Activated naive CD4-positive, alpha-beta T cell (primary cell): ENCODE measurements at places on chromosomes 6 and 20.
A peak's percentile ranks its signal among the peaks of the same experiment; 100 is the strongest.

DNA sequence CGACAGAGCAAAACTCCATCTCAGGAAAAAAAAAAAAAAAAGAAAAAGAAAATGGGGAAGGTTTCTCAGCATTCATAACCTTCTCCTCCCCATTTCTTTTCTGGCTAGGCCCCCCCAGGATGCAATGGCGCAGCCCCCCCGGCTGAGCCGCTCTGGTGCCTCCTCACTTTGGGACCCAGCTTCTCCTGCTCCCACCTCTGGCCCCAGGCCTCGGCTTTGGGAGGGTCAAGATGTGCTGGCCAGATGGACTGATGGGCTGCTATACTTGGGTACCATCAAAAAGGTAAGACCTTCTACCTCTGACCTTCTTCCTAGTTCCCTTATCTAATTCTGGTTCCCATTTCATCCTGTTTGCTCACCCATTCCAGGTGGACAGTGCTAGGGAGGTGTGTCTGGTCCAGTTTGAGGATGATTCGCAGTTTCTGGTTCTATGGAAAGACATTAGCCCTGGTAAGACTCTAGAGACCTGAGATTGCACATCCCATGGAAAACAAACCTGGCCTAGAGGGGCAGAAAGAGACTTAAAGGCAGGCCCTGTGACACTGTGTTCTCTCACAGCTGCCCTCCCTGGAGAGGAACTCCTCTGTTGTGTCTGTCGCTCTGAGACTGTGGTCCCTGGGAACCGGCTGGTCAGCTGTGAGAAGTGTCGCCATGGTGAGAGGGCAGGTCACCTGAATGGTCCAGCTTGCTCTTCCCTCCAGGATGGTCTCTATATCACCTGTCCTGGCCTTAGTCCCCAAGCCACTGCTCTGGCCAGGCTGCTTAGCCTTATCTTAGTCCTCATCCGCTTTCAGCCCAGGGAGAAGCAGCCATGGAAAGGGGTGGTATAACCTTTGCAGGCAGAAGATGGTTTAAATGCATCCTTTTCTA lies 1.6 kb downstream of the PHF1 start:
- no peak for DNase-seq

- DNase-seq: no peak
Measured at GRCh38 chr6:80566361-80566760, 459.9 kb downstream of the BCKDHB start.

DNA sequence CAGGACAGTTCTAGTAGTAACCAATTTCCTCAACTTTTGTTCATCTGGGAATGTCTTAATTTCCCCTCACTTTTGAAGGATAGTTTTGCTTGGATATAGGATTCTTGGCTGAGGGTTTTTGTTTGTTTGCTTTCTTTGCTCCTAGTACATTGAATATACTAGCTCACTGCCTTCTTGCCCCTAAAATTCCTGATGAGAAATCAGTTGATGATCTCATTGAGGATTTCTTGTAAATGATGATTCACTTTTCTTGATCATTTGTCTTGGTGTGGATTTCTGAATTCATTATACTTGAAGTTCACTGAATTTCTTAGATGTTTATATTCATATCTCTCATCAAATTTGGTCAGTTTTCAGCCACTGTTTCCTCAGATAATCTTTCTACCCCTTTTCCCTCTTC lies 49.1 kb upstream of the PRDM1 start:
- DNase-seq: no peak

DNA sequence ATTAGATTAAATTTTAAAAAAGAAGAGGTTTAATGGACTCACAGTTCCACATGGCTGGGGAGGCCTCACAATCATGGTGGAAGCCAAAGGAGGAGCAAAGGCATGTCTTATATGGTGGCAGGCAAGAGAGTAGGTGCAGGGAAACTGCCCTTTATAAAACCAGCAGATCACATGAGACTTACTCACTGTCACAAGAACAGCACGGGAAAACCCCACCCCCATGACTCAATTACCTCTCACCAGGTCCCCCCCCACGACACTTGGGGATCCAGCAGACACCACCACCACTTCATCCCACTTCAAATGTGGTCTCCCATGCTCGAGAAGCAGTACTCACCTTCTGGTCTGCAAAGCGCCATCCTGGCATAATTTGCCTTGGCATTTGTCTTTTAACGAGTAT lies 24.6 kb downstream of the MTFR2 start:
- no peak for DNase-seq

DNA sequence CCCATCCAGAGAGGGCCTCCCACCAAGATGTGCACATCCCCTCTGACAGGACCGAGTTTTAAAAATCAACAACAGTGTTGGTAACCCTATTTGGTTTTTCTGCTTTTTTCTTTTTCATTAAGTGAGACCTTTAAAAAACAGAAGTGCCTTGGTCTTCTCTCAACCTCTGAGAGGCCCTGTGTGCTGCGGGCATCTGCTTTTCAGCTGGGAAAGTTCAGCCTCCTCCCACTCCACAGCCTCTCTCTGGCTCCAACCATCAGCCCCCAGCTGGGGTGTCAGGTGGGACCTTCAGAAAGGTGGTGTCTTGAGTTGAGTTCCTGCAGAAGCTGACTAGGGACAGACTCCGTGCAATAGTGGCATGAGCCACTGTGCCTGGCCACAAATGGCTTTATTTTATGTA lies 64.6 kb upstream of the ZMYND8 start:
- no peak for DNase-seq

DNA sequence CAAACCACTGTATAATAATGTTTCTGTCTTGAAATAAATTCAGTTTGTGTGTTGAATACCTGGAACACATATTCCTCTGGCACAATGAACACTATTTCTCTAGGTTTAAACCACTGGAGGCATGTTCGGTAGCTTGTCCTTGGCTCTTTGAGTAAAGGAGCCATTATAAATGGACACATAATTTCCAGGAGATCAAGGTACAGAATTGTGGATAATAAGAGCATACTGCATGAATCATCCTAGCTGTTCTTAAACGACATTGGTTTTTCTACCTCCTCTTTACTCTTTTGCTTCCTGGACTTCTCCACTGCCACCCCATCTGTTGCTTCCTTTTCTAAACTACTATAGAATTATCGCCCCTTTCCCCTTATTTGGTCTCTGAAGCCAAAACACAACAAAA lies 1.2 kb downstream of the CENPW start:
- DNase-seq: no peak

DNA sequence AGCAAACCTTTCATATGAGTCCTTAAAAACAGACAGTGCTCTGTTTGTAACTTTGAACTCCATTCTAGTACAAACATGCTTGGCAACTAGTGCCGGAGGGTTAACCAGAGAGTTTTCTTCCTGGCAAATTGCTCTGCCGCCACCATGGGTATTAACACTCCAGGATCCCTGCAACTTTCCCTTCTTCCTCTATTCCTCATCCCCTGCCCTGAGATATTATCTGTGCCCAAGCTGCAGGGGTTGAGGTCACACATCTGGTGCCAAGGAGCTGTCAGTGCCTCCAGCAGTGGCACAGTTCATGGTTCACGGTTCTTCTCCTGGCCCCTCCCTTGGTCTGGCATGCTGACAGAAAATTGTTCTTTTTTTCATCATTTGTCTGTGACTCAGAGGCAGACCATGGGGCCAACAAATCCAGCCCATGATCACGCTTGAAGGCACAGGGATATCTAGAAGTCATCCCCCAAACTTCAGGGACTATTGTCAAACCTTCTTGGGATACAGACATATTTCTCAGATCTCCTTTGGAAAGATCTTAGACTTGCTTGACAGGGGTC lies 77.5 kb downstream of the ATXN1 start:
- no peak for DNase-seq

GRCh38 chr20:18749528-18749927 lies 64.1 kb upstream of the SCP2D1 start:
- DNase-seq: no peak

GRCh38 chr20:4519534-4519933 lies 202.2 kb upstream of the PRND start:
- no peak for DNase-seq

DNA sequence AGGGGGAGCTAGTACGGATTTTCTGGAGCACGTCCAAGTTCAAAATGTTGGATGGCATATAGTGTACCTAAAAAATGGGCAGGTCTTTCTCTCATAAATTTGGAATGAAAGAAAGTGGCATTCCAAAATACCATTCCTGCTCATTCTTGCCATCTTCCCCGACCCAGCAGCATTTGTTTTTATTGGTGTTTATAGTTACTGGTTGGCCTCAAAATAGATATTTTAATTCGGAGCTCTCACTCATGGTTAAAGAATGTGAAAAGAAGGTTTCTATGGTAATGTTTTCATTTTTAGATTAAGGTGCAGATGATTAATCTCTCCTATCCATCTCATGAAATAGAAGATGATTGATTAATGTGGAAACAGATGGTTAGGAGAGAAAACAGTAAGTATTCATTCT lies 204.5 kb downstream of the HIVEP2 start:
- DNase-seq: no peak

GRCh38 chr6:164911151-164911550 lies 398.3 kb downstream of the C6orf118 start:
- no peak for DNase-seq

GRCh38 chr6:108651340-108652227 lies 90.9 kb downstream of the FOXO3 start:
- no peak for DNase-seq

GRCh38 chr20:21235484-21236445 lies 67.4 kb upstream of the XRN2 start:
- peak; percentile 34 for DNase-seq

DNA sequence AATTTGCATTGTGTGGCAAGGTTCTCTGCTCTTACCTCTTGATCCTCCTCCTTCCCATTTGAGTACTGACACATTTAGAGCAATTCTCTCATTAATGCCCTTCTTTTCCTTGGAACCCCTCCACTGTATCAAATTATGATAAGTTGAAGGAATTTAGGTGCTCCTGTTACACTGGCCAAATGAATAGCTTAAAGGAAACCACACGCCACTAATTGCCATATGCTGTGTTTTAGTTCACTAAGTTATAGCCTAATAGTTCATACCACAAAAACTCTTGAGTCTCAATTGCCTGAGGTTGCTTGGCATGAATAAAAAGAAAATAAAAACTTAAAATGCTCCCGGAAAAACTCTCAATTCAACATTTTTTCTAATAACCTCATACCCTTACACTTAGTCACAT lies 1239.3 kb downstream of the EPHA7 start:
- no peak for DNase-seq

DNA sequence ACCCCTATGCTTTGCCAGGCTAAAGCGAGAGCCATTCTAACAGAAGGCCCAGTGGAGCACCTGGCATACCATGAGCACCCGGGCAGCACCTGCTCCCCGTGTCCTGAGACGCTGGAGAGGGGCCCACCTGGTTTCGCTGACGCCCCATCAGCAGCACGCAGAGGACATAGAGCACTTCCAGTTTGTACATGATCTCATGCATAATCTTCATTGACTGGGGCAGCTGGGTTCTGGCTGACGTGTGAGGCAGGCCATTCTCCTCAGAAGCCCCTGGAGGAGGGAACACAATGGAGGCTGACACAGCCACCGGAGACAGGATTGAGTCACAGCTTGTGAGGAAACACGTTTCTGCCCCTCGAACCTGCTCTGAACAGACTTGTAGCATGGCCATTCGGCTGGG lies 65.4 kb downstream of the MYH7B start:
- no peak for DNase-seq

DNA sequence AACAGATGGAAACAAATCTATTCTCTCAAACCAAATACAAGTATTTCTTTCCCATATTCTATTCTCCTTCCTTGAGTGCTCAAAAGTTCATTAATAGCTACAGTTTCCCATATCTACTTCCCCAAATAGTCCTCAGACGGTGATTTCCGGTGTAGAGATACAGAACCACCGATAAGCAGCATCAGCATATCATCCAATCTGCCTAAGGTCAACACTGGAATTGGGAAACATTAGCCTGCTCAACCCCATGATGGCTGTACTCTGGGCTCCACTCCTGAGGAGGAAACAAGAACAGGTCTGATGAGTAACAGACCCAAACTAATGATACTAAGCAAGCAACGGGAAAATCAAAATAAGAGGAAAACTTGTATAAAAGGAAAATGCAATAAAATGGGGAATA lies 115.6 kb downstream of the EPB41L2 start:
- DNase-seq: no peak
